DMS53 (cell line): ENCODE measurements at places on chromosomes 6 and 20.

DNA sequence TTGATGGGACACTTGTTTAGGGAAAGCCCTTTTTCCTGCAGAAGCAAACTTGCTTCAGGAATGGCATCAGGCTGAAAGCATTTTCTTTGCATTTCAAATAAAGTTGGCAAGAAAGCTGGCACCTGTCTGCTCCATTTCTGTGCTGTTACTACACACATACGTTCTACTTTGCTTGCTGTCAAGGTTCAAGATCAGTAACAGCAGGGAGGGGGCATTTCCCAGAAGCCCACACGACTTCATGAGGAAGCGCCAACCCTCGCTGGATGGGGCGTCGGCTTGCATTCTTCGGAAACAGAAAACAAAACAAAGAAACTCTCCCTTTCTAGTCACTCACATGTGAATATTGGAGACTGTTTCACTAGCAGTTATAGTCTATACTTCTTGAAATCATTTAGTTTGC is 46.4 kb downstream of the AKAP12 start:
- DNase-seq = no peak

GRCh38 chr6:37788259-37788658 is 31.3 kb upstream of the ZFAND3 start:
- DNase-seq = no peak

- peak; percentile 45 for DNase-seq
Observed at GRCh38 chr6:141309295-141309694, 823.4 kb upstream of the GJE1 start.

DNA sequence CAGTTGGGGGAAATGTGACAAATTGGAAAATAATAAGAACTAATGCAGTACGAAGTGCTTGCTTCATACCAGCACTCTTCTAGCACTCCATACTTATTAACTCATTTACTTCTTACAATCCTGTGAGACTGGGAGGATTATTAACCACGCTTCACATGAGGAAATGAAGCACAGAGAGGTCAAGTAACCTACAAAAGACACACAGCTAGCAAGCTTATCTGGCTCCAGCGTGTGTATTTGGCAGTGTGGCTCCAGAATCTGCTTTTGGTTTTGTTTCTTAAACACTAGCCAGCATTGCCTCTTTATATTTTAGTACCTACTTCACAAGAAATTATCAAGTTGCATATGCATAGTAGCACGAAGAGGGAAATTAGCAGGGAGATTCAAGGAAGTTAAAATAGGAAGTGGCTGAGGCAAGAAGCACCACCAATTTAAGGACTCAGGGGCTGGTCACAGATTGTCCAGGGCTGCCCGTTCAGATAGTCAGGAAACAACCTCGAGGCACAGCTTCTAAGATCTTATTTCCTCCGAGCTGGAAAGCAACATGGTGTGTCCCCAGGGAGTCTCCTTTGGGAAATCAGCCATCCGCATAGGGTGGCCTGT is 302.7 kb upstream of the PRDM1 start:
- DNase-seq = no peak

DNA sequence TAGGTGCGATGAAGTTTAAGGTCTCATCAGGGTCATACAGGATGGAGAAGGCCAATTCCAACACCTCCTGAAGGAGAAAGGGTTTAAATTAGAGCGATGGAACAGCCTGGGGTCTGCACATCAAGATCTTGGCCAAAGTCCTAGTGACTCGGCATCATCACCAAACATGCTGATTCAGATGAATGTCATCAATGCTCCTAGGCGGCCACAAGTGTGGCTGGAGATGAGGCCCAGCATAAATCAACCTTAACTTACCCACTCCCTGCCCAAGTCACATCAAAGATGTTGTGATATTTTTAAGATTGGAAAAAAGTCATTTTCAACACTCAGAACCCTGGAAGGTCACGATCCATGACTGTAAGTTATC is 37.5 kb downstream of the ELMO2 start:
- no peak for DNase-seq

DNA sequence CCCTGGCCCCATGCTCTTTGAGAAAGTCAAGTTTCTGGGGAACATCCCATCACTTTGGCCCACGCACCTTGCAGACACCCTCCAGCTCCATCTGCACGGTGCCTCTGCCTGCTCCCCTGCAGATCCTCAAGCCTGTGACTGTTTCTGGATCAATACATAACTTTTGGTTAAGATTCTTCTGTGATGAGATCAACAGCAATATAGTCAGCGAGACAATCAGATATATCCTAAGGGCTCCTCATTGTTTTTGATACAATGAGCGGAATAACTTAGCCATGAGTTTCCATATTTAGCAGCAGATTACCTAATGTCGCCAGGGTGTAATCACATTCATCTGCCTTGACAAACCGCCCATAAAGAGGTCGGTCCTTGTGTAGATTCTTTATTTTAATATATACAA is 109.3 kb upstream of the MTHFD1L start:
- DNase-seq = no peak

DNA sequence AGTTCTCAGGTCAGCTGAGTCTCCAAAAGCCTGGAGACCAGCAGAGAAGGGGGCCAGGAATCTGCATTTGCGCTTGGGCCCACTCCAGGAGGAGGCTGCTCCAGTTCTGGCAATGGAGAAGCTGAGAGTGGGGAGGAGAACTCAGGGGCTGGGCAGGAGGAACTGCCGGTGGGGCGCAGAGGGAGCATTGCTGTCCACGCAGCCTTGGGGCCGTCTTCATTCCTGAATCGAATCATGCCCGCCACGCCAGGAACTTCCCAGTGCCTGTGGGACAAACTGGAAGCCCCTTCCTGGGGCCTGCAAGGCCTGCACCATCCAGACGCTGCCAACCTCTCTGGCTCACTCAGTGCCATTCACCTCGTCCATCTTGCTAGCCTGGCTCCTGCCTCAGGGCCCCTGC is 16.9 kb downstream of the RAB44 start:
- DNase-seq = no peak

GRCh38 chr6:143542888-143543287 is 31.4 kb upstream of the FUCA2 start:
- DNase-seq = no peak

- no peak for DNase-seq
Observed at GRCh38 chr6:45027126-45027525, 301.0 kb upstream of the RUNX2 start.

DNA sequence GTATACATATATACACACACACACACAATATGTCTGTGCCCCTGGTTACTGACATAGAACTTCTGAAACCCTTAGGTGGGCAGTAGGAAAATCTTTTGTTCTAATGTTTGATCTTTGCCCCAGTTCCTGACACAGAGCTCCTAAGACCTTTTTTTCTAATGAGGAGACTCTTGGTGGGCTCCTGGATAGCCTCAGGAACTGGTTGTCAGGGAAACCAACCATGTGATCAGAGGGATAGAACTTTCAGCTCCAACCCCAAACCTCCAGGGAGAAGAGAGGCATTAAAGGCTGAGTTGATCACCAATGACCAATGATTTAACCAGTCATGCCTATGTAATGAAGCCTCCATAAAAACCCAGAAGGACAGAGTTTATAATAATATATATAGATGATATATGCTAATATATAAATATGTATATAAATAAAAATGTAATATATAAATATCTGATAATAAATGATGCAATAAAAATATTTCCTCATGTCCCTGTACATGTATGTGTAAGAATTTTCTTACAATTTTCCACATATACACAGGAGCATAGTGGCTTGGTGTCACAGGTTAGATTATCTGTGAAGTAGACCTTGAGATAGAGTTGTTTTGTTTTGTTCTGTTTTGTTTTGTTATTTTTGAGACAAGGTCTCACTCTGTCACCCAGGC is 93.3 kb downstream of the GPX5 start:
- DNase-seq = no peak

DNA sequence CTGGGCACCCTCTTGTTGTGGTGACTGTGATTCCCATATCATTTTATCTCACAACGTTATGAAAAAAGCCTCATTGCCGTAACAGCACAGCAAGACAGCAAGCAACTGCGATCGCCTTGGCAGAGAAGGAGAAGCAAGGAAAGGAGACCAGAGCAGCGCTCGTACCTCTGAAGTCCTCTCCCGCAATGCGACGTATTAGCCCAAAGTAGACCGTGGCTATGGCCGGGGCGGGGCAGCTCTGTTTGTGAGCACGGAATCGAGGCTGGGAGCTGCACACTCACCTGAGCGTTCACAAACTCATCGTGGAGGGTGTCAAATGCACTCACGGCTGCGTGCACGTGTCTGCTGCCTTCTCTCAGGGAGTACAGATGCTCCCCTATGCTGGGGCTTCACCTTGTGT is 76.1 kb downstream of the YTHDF1 start:
- DNase-seq = no peak

GRCh38 chr6:145151624-145152023 is 583.7 kb downstream of the EPM2A start:
- DNase-seq = no peak

GRCh38 chr6:126914172-126914571 is 204.3 kb upstream of the RSPO3 start:
- no peak for DNase-seq

DNA sequence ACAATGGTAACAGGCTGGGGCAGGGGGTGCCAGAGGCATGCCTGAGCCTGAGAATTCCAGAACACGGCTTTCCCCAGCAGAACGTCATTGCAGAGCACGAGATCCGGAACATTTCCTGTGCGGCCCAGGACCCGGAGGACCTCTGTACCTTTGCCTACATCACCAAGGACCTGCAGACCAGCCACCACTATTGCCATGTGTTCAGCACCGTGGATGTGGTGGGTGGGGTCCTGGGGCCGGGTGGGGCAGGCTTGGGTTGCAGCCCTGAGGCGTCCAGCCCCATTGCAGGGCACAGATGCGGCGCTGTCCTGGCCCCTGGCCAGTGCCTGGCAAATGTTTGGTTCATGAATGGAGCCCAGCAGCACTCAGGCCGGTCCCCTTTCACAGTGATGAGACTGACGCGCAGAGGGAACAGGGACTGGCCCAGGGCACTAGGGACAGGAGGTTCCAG is 57.1 kb downstream of the TCP11 start:
- DNase-seq = no peak

DNA sequence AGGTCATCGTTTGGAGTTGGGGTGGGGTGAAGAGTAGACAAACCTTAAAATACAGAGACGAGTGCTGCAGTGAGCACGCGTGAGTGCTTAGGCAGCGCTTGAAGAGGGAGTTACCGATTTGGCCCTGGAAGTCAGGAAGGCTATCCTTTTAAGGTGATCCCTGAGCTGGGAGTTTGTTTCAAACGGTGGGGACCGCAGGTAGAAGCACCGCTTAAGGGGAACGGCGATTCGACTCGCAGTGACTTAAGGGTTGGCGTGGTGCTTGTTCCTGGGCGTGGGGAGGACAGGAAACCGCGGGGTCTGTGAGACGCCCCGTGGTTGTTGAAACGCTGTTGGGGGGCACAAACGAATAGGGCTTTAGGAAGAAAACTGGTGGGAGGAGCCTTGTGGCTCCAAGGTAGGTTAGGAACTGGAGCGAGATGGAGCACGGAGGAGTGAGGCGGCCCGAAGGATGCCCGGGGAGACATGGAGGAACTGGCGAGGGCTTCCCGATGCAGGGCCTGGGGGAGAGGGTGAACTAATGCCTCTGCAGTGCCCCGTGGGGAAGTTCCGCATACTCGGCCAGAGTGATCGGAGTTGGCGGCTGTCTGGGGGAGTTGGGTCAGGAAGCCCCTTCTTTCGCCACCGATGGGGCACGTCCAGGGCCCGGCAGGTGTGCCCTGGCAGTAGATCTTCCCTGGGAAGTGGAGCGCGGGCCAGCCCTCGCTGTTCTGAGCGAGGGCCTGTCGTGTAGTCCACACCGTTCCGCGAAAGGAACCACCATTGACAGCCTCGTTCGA is 1.3 kb upstream of the CDYL start:
- peak; percentile 73 for DNase-seq

DNA sequence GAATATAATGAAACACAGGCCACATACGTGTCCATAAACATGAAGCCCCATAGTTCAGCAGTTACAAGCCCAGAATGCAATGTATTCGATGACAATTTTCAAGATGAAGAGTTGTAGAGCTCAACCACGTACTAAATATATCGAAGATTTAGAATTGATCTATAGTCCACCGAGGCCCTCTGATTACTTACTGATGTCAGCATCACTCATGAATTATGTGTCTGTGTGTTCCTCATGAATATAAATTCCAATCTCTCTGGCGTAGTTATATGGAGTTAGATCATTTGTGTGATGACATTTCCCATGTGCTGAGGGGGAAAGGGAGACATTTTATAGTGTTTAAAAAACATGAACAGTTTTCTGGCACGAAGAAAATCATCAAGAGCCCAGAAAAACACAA is 97.5 kb downstream of the PFDN4 start:
- no peak for DNase-seq

DNA sequence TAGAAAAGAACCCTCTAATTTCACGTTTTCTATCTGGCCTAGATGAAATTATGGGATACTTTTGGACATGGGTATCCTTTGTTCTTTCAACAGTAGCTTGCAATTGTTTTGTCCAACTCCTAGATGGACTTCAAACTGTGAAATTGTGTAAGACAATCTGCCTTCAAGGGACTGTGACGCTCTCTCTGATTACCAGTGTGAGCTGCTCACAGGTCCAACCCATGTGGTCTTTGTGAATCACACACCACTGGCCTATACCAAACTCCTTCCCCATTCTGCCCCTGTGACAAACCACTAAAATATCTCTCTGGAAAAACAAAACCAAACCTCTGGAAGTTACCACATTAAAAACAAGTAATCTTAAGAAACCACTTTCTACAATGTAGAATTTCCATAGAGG is 59.5 kb downstream of the NINL start:
- no peak for DNase-seq

- DNase-seq = no peak
Observed at GRCh38 chr6:132219901-132220300, 181.4 kb downstream of the MOXD1 start.
